Bronchial smooth muscle cell (primary cell): ENCODE measurements at places on chromosomes 12 and 14. TPM values are rescaled to one million over a fixed set of nuclear protein-coding genes. Genes with fewer than 3 reads are reported as not detected.

The LHX5 gene
- not detected in 2 replicates for total RNA-seq

The ARHGAP9 gene
- total RNA-seq: 0.32 TPM in 1 of 2 replicates, not detected in the other

The PTPRQ gene
- 0.26 and 1.3 TPM in 2 replicates for total RNA-seq

The PCNX4 gene
- total RNA-seq: 46.8 and 47.6 TPM in 2 replicates

The VDR gene
- total RNA-seq: 3.8 and 5.3 TPM in 2 replicates
